T-helper 2 cell treated with Interferon-gamma antibody and Interleukin-4, amounts not matched to agents 5 μg/mL and 100 μg/mL, for 36 hours (primary cell): ENCODE measurements at places on chromosomes 6 and 20.
A peak's percentile ranks its signal among the peaks of the same experiment; 100 is the strongest.

GRCh38 chr6:132687306-132687705, 26.5 kb downstream of the VNN1 start:
- DNase-seq = no peak

GRCh38 chr6:132814716-132815570, 574 bp downstream of the RPS12 start:
- no peak for DNase-seq

DNA sequence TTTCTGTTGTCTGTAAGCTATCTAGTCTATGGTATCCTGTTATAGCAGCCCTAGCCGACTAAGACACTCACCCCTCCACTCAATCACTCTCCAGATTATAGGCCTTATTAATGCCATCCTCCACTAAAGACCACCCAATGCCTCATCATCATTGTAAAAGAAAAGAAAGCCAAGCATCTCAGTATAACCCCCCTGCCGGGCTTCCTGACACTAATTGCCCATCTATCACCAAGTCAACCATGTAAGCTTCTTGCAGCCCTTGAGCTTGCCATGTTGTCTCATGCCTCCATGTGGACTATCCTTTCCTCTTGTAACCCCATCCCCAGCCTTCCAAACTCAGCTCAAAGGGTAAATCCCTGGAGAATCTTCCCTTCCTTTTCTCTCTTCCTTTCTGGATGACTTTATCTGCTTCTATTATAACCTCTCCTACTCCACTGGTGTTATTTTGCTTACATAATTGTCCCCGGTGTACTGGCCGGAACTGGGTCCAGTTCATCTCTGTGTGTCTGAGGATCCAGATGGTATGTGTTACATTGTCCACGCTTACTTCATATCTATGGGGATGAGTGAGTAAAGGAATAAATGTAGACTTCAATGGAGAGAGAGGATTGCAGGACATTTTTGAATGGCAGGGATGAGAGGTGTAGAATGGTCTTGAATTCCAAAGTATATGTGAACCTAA, 202.9 kb upstream of the SOX4 start:
- DNase-seq = no peak

GRCh38 chr6:6392214-6393068, 72.0 kb upstream of the F13A1 start:
- DNase-seq = no peak

- no peak for DNase-seq
Measured at GRCh38 chr6:8278562-8278961, 156.8 kb downstream of the SLC35B3 start.

- DNase-seq = no peak
Measured at GRCh38 chr6:158697811-158698210, 48.0 kb downstream of the SYTL3 start.

GRCh38 chr20:39298571-39299506, 336.7 kb downstream of the DHX35 start:
- DNase-seq = no peak

DNA sequence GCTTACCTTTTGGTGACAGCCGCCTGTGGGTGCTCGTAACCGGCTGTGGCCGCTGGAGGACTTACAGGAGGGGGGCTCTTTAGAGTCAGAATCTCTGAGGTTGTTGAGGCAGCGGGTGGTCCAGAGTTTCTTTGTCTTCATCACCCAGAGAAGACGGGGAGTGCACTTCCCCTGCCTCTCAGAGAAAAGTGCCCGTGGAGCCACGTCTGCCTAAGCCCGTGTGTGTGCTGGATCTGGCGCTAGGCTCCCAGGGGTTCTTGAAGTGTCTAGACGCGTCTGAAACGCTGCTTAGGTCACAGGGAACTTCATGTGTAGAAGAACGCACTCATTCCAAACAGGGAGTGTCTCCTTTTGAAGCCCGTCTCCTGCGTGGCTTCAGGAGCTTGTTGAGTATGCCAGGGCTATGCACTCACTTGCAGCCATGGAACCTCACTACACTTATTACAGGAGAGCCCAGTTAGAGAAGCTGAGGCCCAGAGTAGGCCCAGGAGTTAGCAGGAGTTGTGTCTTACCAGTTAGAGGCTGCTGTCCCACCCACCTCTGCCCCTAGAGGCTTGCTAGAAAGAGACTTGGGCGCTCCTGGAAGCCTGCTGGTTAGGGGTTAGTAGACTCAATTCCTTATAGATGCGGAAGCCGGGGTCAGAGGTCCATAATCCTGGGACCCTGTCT, 1.3 kb downstream of the LSM14B start:
- no peak for DNase-seq

GRCh38 chr6:162306616-162307015, 420.9 kb downstream of the PRKN start:
- DNase-seq = no peak

DNA sequence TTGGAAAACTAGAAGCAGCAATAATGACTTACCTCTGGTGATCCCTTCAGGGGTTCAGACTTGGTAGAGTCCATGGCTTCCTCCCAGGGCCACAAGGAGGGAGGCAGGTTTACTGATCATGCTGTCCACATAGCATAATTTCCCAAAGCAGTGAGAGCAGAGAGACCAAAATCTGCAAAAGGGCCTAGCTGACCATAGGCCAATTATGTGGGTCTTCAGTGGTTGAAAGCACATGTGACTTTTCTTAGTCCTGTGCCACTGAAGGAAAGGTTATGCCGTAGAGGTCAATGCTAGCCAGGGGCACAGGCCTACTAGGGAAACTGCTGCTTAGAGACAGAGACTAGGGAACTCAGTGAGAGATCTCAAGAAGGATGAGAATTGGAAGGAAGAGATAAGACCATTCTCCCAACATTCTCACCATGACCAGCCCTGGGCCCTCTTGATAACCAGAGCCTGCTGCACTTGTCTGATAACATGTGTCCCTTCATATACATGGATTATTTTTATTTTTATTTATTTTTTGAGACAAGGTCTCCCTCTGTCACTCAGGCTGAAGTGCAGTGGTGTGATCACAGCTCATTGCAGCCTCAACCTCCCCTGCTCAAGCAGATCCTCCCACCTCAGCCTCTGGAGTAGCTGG, 2.0 kb upstream of the GTPBP2 start:
- DNase-seq = no peak

GRCh38 chr6:4153514-4153985, 18.2 kb upstream of the ECI2 start:
- DNase-seq = no peak

DNA sequence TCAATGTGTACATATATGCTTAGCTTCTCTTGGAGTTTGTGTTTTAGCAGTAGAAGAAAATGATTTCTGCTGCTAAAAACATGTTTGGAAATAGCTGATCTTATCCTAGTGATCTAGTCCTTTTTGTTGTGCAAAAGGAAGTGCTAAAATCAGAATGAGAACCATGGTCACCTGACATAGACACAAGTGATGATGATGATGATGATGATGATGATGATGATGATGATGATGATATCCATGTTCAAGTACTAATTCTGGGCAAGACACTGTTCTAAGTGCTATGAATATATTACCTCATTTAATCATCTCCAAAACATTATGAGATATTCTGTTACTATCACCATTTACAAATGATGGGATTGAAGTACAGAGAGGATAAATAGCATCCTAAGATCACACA, 79.8 kb downstream of the ANKEF1 start:
- no peak for DNase-seq

GRCh38 chr20:16639027-16639941, 66.0 kb upstream of the KIF16B start:
- DNase-seq = no peak

GRCh38 chr20:23135449-23136420, 49.6 kb upstream of the CD93 start:
- DNase-seq = no peak

GRCh38 chr6:142842418-142843261, 102.3 kb downstream of the HIVEP2 start:
- DNase-seq = peak; percentile 74

GRCh38 chr6:14784596-14785492, 461.0 kb upstream of the JARID2 start:
- no peak for DNase-seq

- DNase-seq = no peak
Measured at GRCh38 chr6:130046671-130047070, 28.3 kb downstream of the L3MBTL3 start.

GRCh38 chr6:66897576-66897975, 1190.5 kb upstream of the EYS start:
- no peak for DNase-seq

DNA sequence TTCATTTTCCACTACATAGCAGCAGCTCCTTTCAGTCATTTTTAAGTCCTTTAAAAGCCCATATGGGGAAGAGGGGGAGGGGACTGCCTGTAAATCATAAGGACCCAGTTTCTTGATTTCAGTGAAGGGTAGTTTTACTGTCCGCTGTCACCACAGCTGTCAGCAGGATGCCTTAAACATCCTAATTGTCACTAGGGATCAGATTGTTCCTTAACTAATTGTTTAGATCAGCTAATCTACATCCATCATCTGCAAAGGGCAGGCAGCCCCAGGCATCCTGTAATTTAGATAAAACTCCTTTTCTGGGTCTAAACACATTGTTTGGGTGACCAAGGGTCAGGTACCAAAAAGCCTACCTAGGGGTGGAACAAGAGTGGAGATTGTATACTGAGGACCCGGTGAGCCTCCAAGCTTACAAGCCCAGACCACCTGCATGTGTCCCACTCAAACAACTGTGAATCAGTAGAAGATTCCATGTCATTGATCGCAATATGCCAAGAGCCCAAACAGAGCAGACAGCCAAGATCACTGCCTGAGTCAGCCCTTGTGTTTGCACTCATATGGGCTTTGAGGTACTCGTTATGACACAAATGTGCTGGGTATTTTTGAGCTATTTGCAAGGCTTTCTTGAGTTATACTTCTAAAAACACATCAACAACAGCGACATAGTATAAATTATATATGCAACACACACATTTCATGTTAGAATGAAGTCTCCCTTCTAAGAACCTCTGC, 198.7 kb upstream of the CEP162 start:
- no peak for DNase-seq

GRCh38 chr6:65399355-65400084, 307.5 kb downstream of the EYS start:
- DNase-seq = no peak

- DNase-seq = no peak
Measured at GRCh38 chr20:38002422-38002821, 30.8 kb downstream of the TTI1 start.

- no peak for DNase-seq
Measured at GRCh38 chr6:74222768-74223333, 526.8 kb downstream of the CD109 start.

GRCh38 chr6:14286144-14286543, 168.6 kb downstream of the CD83 start:
- DNase-seq = no peak

- DNase-seq = no peak
Measured at GRCh38 chr20:18310592-18310991, 22.3 kb downstream of the ZNF133 start.

GRCh38 chr20:15708984-15709598, 864.2 kb downstream of the KIF16B start:
- no peak for DNase-seq

DNA sequence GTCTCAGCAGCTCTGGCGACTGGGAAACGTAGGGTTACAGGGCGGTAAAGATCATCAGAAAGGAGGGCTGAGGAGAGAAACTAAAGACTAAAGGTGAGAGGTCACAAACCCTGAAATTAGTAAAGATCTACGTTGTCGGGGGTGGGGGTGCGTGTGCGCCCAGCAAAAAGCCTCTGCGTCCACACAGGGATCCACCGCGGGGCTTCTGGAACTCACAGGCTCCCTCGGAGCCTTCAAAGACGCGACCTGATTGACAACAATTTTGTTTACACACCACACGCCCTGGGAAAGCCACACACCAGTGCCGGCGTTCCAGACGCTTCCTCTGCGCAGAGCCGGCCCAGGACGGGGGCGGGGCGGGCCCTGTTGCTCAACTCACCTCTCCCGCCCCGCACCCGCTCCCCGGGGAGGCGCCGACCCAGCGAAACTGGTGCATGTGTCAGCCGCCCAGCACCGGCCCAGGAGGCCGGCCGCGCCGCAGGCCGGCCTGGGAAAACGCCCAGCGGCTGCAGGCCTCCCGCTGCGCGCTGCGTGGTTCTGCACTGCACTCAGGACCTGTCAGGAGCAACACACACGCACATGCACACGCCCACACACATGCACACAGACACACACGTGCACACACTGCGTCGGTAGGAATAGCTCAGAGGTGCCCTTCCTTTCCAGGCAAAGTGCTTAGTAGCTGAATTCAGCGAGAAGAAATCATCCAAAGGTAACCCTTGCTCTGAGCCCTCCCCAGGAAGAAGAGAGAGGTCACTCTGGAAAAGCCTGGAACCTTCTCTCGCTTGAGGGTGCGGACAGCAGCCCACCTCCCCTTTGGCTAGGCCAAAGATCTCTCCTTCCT, 57.2 kb upstream of the ARID1B start:
- peak; percentile 58 for DNase-seq

- DNase-seq = no peak
Measured at GRCh38 chr6:36924131-36924530, 30.4 kb upstream of the PI16 start.

DNA sequence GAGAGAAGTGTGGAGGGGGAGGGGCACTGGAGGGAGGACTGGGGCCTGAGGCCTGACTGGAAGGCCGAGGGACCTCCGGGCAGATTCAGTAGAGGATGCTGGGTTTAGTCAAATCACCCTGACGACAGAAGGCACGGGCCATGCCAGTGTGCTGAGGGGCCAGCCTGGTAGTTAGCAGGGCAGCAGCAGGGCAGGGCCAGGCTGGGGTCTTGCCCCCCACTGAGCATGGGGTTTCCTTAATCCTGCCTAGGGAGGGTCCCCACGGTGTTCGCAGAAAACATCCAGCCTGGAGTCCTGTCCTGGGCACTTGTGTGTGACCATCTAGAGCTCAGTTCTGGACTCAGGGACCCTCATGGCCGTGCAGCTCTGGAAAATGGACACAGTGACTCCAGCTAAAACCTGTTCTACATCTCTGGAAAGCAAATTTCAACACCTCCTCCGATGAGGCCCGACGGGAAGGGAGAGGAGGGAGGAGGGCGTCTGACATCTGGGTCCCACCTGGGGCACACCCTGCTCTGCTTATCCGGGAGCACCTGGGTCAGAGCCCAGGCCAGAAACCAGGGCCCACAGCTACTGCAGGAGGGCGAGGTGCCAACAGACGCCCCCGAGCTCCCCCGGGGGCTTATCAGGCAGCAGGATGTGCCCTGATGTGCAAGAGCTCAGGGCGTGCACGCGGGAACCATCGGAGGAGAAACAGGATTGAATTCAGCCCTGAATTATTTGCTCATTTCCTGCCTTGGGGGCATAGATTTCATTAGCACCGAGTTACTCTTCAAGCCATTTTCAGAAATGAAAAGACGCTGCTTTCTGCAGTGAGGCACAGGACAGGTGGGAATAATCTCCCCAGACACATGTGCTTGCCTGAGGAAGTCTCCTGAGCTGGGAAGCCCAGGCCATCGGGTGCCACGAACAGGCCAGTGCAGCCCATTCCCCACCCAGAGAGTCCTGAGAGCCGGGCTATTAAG, 78.0 kb upstream of the MPC1 start:
- no peak for DNase-seq

- no peak for DNase-seq
Measured at GRCh38 chr6:116556814-116557415, 3.4 kb downstream of the CALHM4 start.

DNA sequence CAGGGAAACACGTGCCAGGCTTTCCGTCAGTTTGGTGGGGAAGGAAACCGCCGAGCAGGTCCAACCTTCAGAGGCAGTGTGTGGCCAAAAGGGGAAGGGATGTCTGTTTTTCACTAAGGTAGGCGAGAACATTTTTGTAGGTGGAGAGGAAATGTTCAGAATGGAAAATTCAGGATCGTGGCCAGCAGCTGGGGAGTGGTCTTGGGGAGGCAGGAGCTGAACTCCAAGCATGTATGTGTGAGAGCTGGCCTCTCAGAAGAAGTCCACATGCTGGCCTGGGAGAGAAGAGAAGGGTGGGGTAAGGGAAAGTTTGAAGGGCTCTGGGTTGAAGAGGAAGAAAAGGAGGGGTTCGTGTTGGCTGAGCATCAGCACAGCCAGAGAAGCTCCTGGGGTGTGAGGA, 74.9 kb downstream of the SYNDIG1 start:
- no peak for DNase-seq
